ENCODE measurements at places on chromosomes 11 and 22. TPM values are rescaled to one million over a fixed set of nuclear protein-coding genes. Genes with fewer than 3 reads are reported as not detected.

The GRM5 gene
- not detected for total RNA-seq

The CSRP3 gene
- not detected for total RNA-seq

The CRYBA4 gene
- total RNA-seq: not detected

The HTR3A gene
- not detected for total RNA-seq

The RASSF10 gene
- total RNA-seq: not detected

The HOATZ gene
- total RNA-seq: not detected

The IRAG1 gene
- not detected for total RNA-seq

The MMP7 gene
- total RNA-seq: not detected

The GDPD4 gene
- total RNA-seq: not detected

The DERL3 gene
- 6.7 TPM for total RNA-seq

The SCUBE2 gene
- total RNA-seq: not detected

The H19 gene
- not detected for total RNA-seq

The MS4A12 gene
- not detected for total RNA-seq

The GAB4 gene
- not detected for total RNA-seq

The IGSF22 gene
- total RNA-seq: 0.92 TPM

The NCAM1 gene
- not detected for total RNA-seq

The SLC5A12 gene
- not detected for total RNA-seq

The KIAA0930 gene
- 41.3 TPM for total RNA-seq

The TRPM5 gene
- total RNA-seq: not detected

The CPT1A gene
- 21.3 TPM for total RNA-seq

The TYMP gene
- 89.7 TPM for total RNA-seq

The CTR9 gene
- 50.6 TPM for total RNA-seq

The PGA4 gene
- not detected for total RNA-seq

The ARFGAP2 gene
- total RNA-seq: 88.7 TPM

The MTA2 gene
- total RNA-seq: 216 TPM

The LGALS1 gene
- total RNA-seq: 278 TPM

The INS gene
- not detected for total RNA-seq

The IFTAP gene
- 4.5 TPM for total RNA-seq

The TTC36 gene
- total RNA-seq: 0.38 TPM

The MAP6 gene
- total RNA-seq: 0.11 TPM

The MRGPRX3 gene
- total RNA-seq: not detected

The E2F8 gene
- 14.6 TPM for total RNA-seq

The OR56A1 gene
- not detected for total RNA-seq

The MYO18B gene
- total RNA-seq: 0.57 TPM
